ENCODE measurements at places on chromosomes 16 and 17.

GRCh38 chr16:23509782-23510163 is 521 bp downstream of the GGA2 start:
- DNase-seq: peak; percentile 31

DNA sequence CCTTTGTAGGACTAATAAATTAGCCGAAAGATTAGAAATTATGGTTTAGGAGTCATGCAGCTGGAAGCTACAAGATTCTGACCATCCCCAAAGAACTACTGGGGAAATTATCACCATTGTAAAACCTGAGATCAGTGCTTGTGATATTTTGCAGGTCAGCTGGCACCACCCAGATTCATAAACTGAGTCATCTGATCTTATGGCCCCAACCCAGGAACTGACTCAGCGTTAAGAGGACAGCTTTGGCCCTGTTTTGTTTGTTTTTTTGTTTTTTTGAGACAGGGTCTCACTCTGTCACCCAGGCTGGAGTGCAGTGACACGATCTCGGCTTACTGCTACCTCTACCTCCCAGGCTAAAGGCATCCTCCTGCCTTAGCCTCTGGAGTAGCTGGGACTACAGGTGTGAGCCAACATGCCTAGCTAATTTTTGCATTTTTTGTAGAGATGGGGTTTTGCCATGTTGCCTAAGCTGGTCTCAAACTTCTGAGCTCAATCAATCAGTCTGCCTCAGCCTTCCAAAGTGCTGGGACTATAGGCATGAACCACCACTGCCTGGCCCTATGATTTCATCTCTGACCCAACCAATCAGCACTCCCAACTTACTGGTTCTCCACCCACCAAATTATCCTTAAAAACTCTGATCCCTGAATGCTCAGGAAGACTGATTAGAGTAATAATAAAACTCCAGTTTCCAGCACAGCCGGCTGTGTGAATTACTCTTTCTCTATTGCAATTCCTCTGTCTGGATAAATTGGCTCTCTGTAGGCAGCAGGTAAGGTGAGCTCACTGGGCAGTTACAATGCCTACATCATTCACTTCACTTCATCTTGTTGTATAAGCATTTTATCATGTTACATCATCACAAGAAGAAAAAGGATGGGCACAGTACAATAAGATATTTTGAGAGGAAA is 79.4 kb upstream of the KSR1 start:
- peak; percentile 59 for DNase-seq

GRCh38 chr16:84532855-84533486 is 28.5 kb upstream of the MEAK7 start:
- no peak for DNase-seq

DNA sequence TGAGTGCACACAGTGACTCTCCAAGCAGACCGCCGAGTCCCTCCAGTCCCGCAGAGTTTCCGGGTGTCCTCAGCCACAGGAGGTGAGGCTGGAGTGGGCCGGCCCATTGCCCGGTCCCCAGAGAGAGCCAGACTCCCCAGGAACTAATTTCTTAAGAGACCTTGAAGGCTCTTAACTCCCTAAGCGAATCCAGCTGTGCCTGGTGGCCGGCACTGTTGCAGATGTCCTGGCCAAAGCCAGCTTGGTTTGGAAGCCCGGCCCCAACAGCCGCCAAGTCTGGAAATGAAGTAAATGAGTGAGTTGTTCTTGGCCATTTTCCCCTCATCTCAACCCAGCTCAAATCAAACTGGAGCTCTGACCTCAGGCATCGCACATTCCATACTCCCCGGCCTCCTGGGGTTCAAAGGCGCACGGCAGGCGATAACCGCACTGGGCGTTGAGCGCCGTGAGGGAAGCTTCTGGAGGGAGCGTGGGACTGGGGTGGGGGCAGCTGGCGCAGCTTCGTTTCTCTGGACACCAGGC is 42.0 kb downstream of the CMIP start:
- peak; percentile 93 for DNase-seq

GRCh38 chr16:16991711-16992110 is 479.0 kb downstream of the XYLT1 start:
- no peak for DNase-seq

DNA sequence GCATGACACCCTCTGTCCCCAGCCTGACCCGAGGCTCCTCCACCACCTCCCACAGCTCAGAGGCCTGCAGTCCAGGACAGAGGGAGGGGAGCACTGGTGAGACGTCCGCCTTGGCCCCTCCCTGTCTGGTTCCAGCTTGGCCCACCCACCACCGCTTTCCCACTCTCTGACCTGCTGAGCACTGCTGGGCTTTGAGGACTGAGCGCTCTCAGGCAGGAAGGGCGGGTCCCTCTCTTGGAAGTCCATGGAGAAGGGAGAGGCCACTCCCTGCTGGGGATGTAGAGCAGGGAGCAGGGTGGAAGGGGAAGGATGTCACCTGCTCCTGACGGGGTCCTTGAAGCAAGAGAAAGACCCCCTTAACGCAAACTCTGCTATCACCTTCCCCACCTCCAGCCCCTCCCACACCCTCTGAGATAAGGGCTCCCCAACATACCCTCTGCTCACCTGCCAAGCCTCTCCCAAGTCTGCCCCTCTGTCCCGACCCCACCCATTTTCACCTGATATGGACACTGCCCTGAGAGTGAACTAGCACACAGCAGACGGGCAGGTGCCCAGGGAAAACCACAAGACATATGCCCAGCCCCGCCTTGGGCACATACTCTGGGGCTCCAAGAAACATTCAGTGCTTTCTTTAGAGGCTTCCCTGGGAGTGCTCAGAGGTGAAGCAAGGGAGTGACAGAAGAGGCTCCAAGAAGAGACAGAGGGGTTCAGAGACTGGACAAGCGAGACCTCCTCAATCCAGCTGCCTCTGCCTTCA is 1.4 kb downstream of the OSBPL7 start:
- DNase-seq: no peak

GRCh38 chr16:80717611-80718010 is 86.8 kb downstream of the CDYL2 start:
- DNase-seq: no peak

GRCh38 chr16:19005561-19006445 is 22.1 kb downstream of the TMC7 start:
- DNase-seq: peak; percentile 44

DNA sequence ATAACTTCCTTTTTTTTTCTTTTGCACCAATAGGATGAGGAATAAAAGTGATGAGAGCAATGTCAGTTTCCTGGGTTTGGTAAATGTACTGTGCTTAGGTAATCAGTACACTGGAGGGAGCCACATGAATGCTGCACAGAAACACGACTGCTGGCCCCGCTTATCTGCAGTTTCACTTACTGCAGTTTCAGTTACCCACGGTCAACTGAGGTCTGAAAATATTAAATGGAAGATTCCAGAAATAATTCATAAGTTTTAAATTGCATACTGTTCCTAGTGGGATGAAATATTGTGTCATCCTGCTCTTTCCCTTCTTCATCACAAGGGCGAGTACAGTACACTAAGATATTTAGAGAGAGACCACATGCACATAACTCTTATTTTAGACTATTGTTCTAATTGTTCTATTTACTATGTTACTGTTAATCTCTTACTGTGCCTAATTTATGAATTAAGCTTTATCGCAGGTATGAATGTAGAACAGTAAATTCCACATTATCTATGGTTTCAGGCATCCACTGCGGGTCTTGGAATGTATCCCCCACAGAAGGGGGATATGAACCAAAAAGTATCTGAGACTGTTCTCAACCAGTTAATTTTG is 6.4 kb upstream of the LGALS3BP start:
- DNase-seq: peak; percentile 47

- peak; percentile 34 for DNase-seq
These were observed 2.8 kb downstream of the IRX5 start for GRCh38 chr16:54933281-54934011.

- DNase-seq: peak; percentile 73
These were observed 121.0 kb upstream of the TOB1 start for GRCh38 chr17:50986989-50987660.

GRCh38 chr16:87351320-87351698 is 32.3 kb downstream of the FBXO31 start:
- DNase-seq: no peak

Data from astrocyte of the spinal cord (primary cell).